ENCODE measurements at places on chromosomes 12 and 14. TPM values are rescaled to one million over a fixed set of nuclear protein-coding genes. Genes with fewer than 3 reads are reported as not detected.

Gene FGD4
- 51.1 TPM for total RNA-seq

Gene C12orf54
- total RNA-seq: not detected

Gene RTL1
- total RNA-seq: 9.4 TPM

Gene MDGA2
- total RNA-seq: 2.1 TPM

Gene MANSC1
- 1.6 TPM for total RNA-seq

Gene SAMD4A
- 52.2 TPM for total RNA-seq

Gene CPNE6
- not detected for total RNA-seq

Gene KRT71
- total RNA-seq: not detected

Gene USP5
- 61.6 TPM for total RNA-seq

Gene MYBPC1
- 2,201 TPM for total RNA-seq

Gene KRT85
- total RNA-seq: 0.52 TPM

Gene SMCO2
- not detected for total RNA-seq

Gene EXD2
- total RNA-seq: 9.9 TPM

Measured in skeletal muscle tissue (tissue), 5 donors.